Frontal cortex (tissue), 4 donors: ENCODE measurements at places on chromosomes 3 and 15. TPM values are rescaled to one million over a fixed set of nuclear protein-coding genes. Genes with fewer than 3 reads are reported as not detected.

DNA sequence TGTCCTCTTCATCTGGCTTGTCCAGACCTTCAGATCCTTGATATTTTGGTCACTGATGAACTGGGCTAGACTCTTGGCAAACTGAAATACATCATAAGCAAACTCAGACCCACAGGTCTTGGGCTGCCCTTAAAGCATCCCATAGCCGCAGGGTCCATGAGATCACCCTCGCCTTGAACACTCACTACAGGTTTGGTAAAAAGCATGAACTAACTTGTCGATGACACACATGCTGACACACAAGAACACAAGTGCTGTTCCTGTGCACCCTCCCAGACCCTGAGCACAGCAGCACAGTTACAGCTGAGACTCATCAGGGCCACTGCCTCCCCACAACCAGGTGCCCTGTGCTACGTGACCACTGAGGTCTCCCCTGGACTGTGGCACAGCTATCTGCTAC, 21.0 kb downstream of the PFKFB4 start:
- no peak for DNase-seq

GRCh38 chr15:53416219-53416940, 343.1 kb downstream of the WDR72 start:
- no peak for DNase-seq

DNA sequence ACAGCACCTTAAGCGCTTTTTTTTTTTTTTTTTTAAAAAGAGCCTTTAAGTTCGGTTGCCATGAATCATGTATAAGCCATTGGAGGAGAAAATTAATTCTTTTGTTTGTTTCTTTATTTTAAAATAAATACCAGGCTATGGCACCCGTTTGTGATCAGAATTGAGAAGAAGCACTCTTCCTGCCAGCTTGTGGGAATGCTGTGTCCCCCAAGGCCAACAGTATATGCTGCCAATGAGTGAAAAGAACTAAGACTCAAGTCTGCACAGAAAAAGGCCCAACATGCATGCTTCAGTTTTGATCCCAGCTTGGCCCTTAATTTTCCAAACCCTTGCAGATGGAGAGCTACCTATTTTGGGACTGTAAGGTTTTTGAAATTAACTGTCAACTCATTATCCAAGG, 90.5 kb downstream of the LRRC3B start:
- no peak for DNase-seq

- peak; percentile 86 for DNase-seq
Measured at GRCh38 chr3:11719406-11720303, 75.9 kb upstream of the VGLL4 start.

DNA sequence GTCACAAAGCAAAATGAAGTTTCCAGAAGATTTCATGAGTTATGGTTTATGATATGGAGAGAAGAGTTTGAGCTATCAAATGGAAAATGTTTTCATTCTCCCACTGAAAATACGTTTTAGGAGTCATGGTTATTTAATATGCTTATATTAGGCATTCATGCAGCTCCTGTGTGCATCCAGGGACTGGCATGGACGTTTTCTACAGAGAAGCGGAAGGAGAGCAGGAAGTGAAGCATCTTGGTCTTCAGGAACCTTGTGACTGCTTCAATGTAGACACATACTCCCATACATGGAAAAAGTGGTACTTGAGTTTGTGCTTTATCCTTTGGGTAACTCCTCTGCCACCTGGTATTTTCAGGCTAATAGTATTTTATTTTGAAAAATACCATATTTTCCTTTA, 43.3 kb upstream of the TOP2B start:
- DNase-seq: no peak

GRCh38 chr3:15440891-15441290, 13.5 kb downstream of the EAF1 start:
- no peak for DNase-seq

DNA sequence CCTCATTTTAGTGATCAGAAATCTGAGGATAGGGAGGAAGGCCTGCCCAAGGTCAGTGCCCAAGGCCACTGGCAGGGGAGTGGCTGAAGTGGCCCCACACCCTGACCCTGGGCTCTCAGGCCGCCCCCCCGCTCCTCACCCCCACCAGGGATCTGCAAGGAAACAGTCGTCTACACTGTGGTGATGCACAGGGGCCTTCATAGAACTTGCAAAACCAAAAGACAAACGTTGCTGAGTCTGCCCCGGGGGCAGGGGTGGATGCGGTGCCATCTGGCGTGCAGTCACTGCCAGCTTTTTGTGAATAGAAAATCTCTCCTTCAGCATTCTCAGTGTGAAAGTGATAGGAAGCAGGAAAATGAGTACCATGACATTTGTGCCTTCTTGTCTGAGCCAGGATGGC, 41.3 kb downstream of the WHAMM start:
- DNase-seq: no peak

GRCh38 chr3:172868582-172869200, 118.2 kb downstream of the ECT2 start:
- no peak for DNase-seq

DNA sequence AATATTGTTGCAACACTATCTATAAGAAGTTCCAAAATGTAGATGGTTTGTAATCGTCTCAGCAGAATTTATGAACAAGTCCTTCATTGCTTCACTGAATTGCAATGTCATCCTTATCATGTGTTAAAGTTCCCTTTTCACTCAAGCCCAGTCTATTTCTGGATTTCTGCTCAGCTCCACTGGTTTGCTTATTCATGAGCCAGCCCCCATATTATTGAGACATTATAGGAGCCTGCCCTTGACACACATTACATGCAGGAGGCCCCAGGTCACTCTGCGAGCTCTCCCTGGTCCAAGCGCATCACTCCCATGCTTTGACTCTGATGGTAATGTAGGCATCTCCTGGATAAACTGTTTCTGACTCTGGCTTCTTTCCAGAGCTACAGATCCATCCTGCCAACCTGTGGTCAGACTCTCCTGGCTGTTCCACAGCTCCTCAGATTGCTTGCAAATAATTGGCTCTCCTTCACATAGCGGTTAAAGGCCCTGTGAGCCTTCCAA, 56.9 kb downstream of the ABTB1 start:
- DNase-seq: no peak

GRCh38 chr3:113211330-113212149, at the start of gene BOC:
Gene BOC (plus strand): TSS chr3:113211557. CDS start chr3:113249803, 38,246 bp downstream.
- peak; percentile 70 for DNase-seq

DNA sequence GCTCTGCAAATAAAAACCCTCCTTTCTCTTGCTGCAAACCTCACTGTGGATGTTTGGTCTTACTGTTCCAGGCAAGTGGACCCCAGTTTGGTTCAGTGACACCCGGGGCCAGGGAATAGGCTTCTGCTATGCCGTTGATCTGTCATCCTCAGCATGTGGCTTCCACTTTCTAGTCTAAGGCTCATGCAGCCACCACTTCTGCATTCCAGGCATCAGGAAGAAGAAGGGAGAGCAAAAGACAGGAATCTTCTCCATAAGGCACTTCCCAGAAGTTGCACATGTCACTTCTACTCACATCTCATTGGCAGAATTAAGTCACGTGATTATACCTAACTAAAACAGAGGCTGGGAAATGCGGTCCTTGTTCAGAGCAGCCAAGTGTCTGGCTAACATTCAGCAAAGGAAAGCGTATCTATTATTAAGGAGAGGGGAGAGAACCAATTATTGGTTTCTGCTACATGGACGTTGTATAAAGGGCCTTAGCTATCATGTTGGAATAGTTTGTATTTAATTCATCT, 173.6 kb upstream of the PFN2 start:
- DNase-seq: no peak

DNA sequence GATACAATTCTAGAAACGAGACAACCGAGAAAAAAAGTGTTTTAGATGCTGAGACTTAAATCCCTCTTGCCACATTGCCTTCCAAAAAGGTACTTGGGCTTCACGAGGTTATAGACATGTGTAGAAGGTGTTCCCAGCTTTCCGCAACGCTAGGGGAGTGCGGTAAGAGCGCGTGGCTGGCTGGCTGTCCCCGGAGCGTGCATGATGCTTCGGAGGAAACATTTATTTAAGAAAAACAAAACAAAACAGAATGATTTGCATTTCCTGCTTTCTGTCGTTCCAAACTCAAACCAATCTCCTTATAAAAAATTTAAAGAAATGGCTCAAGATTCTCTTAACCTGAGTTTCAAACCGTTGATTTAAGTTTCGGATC, 841 bp downstream of the SLC6A20 start:
- DNase-seq: no peak

GRCh38 chr15:69402816-69403215, 11.3 kb upstream of the KIF23 start:
- DNase-seq: no peak

DNA sequence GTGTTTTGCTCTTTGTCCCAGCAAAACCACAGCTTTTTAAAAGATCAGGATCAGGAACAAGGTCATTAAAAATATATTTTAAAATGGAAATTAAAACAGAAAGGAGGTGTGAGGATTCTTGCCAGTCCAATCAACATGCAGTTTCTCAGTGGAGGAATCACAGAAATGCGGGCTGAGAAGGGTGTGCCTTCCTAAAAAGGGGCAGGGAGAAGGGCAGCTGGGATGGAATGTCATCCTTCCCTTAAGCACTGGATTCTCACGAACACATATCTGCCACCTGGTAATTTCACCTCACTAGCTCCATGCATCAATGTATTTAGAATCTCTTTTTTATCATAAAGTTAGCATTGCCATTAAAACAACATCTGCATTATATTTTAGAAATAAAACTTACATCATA, 21.4 kb downstream of the ABI3BP start:
- DNase-seq: no peak

DNA sequence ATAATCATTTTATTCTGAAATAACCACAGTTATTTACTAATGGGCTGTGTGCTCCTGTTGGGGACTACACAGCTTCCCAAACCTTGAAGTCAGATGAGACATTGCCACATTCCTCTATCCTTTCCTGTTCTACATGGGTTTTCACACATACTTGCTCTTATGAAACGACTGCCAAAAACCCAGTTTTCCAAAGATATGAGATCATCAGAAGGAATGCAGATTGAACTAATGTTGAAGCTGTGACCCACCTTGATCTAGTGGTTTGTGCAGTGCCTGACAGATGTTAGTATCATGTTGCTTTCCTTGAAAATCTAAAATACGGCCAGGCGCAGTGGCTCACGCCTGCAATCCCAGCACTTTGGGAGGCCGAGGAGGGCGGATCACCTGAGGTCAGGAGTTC, 144.6 kb downstream of the VGLL4 start:
- DNase-seq: no peak

DNA sequence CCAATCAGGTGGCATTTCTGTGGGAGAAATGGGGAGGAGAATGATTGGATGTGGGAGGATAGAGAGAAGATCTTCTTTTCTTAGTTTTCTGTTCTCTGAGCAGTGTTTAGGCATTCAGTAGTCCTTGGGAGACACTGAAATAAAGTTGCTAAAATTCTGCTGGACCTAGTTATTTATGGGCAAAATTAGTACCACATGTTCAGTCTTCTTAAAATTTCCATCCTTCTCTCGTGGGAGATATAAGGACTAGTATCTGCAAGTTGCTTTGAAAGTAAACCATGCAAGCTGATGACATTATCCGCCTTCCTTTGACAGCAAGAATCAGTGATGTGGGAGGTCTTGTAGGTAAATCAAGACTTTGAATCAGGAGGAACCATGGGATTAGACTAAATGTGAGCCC, 19.9 kb upstream of the CHST2 start:
- no peak for DNase-seq

DNA sequence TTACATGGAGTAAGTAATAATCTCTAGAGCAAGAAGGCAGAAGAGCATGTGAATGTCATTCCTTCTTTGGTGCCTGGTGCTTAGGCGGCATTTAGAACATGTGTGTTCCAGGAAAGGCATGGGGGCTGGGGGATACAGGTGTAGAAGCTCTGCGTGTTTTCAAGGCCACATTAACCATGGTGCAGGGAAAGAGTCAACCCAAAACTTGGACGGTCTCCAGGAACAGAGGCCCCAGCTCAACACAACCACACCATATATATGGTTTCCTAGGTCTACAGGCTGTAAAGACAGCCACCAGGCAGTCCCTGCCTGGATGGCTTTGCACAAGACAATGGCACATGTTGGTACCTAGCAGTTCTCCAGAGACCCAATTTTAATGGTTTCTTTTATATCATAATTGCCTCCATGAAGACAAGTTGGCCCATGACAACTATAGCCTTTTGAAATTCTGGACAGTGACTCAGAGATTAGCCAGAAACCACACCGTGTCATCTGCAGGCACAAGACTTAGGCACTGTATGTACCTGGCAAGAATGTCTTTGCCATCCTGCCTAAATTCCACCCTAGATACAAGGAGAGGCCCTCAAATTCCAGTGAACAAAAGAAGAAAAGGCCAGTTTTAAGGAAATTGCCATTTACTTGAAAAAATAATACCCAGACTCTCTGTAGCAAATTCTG, 25.0 kb upstream of the DGKG start:
- DNase-seq: no peak

DNA sequence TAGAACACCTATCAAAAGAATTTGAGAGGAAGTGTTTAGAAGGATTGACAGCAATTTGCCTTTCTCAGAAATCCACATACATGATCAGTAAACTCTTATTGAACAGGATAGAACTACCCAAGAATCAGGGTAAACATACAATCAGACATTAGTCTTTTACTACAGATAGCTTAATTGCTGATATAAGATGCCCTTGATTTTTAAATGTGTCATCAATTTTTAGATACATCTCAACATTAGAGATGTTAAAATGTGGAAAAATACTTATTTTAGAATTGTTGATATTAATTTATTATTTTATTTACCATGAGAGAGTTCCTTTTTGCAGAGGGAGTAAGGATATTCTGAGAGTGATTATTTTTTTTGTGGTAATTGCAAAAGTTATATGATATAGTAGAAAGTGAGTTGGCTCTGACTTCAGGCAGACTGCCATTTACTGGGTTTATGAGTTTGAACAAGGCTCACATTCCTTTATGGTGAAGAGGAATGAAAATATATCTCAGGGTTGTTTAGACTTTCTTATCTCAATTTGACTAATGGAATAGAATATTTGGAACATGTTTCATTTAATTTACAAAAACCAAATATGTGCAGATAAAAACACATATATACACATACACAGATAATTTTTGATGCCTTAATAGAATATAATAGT, 302.8 kb upstream of the GOLIM4 start:
- DNase-seq: no peak

The CHRD gene
- total RNA-seq: 2.0 TPM

The ERICH6 gene
- under 0.01 TPM for total RNA-seq

The CCR9 gene
- 0.41 TPM for total RNA-seq

The LMAN1L gene
- total RNA-seq: not detected

The SLC28A1 gene
- not detected for total RNA-seq

The EFL1 gene
- total RNA-seq: 34.6 TPM

The IQCH gene
- 2.9 TPM for total RNA-seq
